Neural progenitor cell (in vitro differentiated cells): ENCODE measurements at places on chromosomes 5 and 9.

GRCh38 chr5:96721351-96721977, 59.3 kb downstream of the CAST start:
- no peak for DNase-seq

DNA sequence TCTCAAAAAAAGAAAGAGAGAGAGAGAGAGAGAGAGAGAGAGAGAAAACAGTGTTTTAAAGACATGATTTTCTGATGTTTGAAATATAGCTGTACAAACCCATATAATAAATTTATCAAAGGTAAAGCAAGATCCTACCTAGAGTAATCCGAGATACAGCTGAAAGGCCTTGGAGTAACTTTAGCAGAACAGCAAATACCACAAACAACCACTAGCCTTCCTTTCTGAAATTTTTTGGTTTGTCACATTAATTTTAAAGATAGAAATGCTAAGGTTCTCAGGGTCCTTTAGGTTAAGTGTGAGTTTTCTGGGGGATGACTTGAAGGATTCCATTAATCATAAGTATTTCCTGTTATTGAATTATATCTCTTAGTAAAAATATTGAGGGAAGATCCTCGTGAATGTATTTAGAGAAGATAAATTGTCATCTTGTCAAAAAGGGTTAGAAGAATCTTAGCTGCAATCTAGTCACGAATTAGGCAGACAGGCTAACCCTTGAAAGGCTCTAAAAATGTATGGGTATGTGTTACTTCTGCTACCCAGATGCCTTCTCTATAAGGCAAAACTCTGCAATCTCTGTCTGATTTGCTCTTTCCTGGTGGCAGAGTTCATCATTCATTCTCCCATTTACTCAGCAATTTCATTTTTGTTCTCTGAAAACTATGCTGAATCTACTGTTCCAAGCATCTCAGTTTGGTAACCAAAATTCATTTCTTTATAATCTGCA, 27.3 kb downstream of the F2RL2 start:
- DNase-seq, result no peak

- DNase-seq, result peak; percentile 35
These were observed 744 bp downstream of the TARS1 start for GRCh38 chr5:33441241-33442177.

- no peak for DNase-seq
These were observed 639.7 kb downstream of the BNC2 start for GRCh38 chr9:16230731-16231130.

GRCh38 chr5:89071941-89072331, 189.0 kb upstream of the MEF2C start:
- no peak for DNase-seq

DNA sequence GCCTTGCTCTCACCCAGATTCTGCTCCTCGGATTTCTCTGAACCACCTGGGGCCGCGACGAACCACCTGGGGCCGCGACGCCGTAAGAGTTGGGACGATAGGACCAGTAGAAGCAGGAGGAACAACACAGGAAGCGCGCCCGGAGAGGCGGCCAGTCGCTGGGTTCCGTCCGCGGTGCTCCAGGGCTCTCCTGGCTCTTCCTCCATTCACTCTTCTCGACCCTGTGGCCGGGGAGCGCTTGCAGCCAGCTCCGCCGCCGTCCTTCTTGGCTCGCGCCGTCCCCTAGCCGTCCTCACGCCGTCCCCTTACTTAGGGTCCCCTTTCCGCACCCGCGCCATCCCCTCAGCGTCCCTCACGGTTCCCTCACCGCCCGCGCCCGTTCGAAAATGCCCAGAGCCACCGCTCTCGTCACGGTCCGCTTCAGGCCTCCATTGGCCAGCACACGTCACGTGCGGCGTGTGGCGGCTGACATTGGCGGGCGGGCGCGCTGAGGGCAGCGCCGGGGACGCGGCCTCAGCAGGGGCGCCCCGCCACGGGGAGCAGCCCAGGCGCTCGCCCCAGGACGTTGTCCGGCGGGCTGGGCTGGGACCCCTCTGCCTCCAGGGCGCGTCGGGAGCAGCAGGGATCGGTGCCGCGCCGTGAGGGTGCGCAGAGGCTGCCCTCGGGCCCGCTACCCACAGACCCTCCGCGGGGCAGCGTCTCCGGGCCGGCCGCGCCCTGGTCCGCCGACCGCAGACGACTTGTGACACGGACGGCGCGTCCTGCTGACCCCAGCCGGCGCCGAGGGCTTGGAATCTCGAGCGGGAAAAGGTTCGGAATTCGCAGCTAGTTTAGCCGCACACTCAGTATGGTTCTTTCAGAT, 53.7 kb upstream of the PTPDC1 start:
- peak; percentile 90 for DNase-seq

DNA sequence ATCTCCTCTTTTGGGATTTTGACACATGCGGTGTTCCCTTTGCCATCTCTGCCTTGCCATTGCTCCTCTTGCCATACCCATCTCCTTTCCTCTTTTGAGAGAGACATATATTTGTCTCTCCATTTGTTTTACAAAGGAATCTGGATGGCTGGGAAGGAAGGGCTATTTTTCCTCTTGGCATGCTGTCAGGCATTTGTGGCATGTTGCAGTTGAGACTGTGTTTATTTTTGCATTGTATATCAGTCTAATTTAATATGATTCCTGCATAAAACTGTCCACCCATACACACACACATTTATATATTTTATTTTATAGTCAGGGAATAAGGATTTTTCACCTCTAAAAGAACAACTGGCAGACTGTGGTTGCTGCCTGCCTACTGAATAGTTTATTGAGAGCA, 1105.8 kb upstream of the SEMA6A start:
- no peak for DNase-seq

GRCh38 chr5:80619086-80619485, 35.4 kb upstream of the MSH3 start:
- DNase-seq, result no peak

GRCh38 chr9:118000581-118000980, 296.4 kb downstream of the TLR4 start:
- DNase-seq, result no peak

DNA sequence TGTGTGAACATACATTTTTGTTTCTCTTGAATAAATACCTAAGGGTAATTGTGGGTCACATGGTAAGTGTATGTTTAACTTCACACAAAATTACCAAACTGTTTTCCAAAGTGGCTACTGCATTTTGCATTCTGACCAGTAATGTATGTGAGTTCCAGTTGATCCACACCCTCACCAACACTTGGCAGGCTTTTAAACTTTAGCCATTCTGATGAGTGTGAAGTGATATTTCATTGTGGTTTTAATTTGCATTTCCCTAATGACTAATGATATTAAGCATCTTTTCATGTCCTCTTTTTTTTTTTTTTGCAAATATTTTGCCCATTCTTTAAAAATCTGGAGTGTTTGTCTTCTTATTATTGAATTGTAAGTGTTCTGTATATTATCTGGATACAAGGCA, 53.5 kb upstream of the MAST4 start:
- no peak for DNase-seq

GRCh38 chr5:140647042-140647419, 399 bp downstream of the NDUFA2 start:
- no peak for DNase-seq

GRCh38 chr5:151002250-151002649, 18.1 kb upstream of the GPX3 start:
- DNase-seq, result peak; percentile 46

GRCh38 chr9:136726631-136727191, 14.3 kb downstream of the DIPK1B start:
- DNase-seq, result peak; percentile 69

DNA sequence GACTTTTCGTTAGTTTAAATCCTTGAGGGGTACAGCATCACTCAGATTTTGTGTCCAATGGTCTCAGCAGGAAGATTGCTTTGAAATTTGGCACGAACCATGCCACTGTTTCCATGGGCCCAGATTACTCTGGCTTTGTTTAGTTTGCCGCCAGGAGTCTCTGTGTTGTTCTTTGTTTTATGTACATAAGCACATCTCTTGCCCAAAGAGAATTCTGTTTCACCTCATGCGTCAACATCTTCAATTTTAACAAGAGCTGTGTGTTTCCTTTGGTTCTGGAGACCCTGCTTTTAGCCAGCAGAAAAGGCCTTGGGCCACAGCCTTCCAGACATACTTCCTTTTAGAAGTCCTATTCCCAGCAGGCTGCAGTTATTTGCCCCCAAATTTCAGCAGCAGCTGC, 62.4 kb downstream of the TNPO1 start:
- DNase-seq, result no peak

DNA sequence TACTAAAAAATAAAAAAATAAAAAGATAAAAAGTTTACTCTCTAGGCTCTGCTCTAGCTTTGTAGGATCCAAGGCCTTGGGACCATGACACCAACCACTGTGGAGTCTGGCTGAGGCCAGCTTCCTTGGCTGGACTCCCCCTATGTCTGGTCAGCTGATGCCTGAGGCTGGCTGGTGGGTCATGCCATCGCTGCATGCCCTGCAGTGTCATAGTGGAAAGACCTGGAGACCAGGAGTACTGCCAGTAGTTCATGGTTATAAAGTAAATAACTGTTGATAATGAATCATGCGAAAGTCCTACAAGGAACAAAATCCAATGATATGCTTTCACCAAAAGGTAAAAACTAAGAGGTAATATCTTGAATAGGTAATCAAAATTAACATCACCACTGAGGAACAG, 43.2 kb downstream of the GARNL3 start:
- DNase-seq, result no peak

DNA sequence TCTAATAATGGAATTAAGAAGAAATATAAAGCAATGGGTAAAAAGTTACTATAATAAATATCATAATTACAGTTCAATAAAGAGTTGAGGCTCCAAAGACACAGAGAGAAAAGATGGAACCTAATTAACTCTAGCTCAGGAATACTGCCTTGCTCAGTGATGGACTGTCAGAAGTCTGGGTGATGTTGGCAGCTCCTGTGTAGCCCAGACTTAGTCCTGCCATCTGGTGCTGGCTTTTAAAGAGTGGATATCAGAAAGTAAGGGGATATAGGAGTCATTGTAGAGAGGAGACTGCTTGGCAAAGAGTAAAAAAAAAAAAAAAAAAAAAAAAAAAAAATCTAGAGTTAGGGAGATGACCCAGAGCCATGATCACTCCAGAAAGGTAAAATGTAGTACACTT, 551.9 kb upstream of the DMAC1 start:
- no peak for DNase-seq

DNA sequence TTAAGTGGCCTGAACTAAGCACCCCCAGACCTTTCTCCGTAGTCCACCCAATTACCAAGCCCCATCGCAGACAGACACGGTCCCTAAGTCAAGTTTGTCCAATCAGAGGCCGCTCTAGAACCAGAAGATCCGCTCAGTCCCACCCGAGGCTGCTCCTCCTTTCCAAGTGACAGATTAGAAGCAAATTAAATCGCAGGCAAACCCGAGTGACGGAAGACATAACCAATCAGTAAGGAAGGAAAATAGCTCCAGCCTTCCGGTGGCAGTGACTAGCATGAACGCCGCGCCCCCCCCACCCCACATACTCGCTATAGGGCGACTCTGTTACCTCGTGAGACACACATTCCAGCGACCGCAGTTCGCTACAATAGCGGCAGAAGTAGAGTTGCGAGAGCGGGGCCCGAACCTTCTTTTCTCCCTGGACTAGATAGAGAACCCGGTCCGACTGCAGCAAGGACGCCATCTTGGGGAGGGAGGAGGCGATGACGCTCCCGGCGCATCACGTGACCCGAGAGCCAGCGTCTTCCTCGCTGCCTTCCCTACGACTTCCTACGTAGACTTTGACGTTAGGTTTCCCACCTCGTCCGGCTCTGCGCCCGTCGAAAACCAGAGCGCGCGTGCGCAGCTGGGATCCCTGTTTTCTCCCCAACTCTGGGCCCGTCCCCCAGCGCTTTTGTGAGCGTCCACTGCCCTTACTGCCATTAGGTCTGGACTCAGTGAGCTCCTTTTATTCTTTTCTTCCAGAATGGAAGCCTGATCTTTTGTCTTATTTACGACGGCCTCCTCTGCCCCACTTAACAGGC, at the start of gene DCTN4:
DCTN4 (minus strand) TSS at position 487 of the 803 bp plus-strand sequence; CDS start at position 463, 24 bp downstream.
- DNase-seq, result peak; percentile 97

DNA sequence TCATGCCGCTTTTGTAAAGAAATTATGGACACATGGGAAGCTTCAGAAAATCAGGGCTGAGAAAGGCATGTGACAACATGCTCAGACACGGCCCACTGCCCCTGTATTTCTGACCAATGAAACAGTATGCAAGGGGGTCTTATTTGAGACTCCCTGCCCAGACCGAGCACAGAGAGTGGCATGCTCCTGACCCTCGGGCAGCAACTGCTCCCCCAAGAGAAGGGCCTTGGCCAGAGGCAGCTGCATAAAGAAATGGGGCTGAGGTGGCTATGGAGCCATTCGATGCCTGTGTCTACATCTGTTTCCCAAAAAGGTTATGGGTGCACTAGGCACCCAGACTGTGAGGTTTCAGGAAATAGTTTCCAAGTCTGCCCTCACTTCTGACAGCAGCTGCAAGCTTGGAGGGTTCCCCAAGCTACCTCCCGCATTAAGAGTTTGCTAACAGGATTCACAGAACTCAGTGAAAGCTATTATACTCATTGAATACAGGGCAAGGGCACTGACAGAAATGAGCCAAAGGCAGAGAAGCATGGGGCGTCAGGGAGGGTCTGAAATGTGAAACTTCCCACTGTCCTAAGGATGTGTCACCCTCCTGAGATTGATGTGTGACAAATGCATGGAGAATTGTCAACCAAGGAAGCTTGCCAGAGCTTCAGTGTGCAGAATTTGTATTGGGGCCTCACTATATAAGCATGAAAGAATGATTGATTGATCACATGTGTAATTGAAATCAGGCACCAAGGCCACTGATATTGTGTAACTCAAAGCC, 94.3 kb downstream of the DAP start:
- no peak for DNase-seq

- DNase-seq, result peak; percentile 43
These were observed 51.0 kb downstream of the IARS1 start for GRCh38 chr9:92242260-92243136.

DNA sequence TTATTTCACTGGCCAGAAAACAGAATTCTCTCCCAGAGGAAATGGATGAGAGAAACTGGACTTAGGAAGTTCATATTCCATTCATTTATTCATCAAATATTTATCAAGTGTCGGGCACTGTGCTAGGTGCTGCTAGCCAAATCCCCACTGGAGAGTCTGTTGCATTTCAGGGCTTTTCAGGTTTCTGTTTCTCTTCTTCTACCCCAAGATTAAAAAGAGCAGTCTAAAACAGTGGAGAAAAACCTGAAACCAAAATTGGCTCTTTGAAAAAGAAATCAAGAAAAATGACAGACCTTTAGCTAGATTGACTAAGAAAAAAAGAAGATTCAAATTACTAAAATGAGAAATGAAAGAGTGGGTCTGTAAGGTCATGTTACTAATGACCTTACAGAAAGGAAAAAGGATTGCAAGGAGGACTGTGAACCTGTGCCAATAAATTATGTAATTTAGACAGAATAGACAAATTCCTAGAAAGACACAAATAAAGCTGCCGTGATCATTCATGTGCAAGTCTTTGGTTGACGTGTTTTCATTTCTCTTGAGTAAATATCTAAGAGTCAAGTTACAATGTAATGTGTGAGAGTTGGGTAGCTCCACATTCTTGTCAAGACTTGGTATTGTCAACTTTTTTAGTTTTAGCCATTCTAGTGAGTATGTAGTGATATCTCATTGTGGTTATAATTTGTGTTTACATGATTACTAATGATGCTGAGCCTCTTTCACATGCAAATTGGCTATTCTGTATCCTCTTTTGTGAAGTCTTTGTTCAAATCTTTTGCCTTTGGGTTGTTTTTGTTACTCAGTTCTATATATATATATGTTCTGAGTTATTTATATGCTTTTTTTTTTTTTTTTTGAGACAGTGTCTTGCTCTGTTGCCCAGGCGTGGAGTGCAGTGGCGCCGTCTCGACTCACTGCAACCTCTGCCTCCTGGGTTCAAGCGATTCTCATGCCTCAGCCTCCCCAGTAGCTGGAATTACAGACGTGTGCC, 23.7 kb downstream of the SNX30 start:
- DNase-seq, result no peak
